ENCODE measurements at places on chromosomes 6 and 20.

- no peak for DNase-seq
Observed at GRCh38 chr6:112054555-112055190, 769 bp downstream of the CCN6 start.

GRCh38 chr20:22407237-22408193 is 176.9 kb downstream of the FOXA2 start:
- DNase-seq = no peak

DNA sequence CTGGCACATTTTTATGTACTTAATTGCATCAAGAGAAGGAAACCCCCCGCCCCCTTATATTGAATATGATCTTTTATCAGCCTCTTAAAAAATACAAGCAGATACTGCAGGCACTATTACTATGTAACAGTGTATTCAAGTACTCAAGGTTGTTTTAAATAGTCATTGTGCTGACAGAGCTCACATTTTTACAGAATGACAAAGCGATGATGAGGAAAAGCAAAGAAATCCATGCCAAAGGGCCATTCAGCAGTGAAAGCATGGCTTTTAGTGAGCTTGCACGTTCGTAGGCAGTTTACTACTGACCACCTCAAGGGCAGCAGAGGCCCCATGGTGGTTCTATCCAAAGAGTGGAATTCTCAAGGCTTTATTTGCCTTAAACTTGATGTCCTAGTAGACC is 146.8 kb downstream of the RPS12 start:
- DNase-seq = no peak

DNA sequence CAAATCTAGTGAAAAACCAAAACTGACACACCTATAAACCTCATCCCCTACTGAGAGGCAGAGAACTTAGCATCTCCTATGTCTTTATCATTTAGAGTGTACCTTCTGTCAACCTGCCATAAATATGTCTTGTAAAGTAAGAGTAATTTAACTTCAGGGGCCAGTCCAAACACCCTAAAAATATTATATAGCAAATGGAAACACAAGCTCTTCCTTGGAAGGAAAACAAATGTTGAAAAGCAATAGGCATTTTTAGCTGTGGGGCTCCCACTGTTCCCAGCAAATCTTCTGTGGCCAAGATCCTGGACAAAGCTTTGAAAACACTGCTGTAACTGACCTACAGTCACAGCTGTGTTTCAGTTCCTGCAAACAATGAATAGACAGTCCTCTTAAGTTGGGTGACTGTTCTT is 140.0 kb upstream of the RNF217 start:
- DNase-seq = no peak
